ENCODE measurements at places on chromosomes 12 and 14.

DNA sequence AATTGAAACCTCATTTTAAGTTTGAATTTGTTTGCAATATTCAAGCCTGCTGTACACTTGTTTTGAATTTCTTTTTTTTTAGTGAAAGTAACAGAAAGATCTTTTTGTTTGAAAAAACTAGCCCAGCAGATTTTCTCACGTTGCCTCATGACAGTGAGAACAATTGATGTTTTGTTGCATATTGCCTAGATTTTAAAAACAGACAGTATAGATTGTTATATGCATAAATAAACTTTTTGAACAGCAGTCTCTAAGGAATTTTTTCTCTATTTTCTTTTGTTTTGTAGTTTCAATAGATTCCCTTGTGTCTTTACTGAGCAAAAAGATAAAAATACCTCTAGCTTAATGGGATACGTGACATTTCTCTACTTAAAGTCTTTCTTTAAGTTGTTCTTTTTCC, 15.4 kb downstream of the OR6C6 start:
- DNase-seq = no peak

- DNase-seq = no peak
Measured at GRCh38 chr12:105523164-105524057, 192.9 kb downstream of the C12orf75 start.

- DNase-seq = no peak
Measured at GRCh38 chr12:89468017-89468416, 56.6 kb downstream of the GALNT4 start.

DNA sequence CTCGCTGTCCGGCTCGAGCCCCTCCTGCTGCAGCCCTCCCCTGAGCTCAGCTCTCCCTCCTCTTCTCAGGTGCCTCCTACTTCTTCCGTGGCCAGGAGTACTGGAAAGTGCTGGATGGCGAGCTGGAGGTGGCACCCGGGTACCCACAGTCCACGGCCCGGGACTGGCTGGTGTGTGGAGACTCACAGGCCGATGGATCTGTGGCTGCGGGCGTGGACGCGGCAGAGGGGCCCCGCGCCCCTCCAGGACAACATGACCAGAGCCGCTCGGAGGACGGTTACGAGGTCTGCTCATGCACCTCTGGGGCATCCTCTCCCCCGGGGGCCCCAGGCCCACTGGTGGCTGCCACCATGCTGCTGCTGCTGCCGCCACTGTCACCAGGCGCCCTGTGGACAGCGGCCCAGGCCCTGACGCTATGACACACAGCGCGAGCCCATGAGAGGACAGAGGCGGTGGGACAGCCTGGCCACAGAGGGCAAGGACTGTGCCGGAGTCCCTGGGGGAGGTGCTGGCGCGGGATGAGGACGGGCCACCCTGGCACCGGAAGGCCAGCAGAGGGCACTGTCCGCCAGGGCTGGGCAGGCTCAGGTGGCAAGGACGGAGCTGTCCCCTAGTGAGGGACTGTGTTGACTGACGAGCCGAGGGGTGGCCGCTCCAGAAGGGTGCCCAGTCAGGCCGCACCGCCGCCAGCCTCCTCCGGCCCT, 22.8 kb downstream of the MMP17 start:
- peak; percentile 72 for DNase-seq

- DNase-seq = no peak
Measured at GRCh38 chr14:97824218-97824617, 1027.0 kb downstream of the VRK1 start.

- no peak for DNase-seq
Measured at GRCh38 chr14:68881396-68881795, 88.5 kb upstream of the ZFP36L1 start.

DNA sequence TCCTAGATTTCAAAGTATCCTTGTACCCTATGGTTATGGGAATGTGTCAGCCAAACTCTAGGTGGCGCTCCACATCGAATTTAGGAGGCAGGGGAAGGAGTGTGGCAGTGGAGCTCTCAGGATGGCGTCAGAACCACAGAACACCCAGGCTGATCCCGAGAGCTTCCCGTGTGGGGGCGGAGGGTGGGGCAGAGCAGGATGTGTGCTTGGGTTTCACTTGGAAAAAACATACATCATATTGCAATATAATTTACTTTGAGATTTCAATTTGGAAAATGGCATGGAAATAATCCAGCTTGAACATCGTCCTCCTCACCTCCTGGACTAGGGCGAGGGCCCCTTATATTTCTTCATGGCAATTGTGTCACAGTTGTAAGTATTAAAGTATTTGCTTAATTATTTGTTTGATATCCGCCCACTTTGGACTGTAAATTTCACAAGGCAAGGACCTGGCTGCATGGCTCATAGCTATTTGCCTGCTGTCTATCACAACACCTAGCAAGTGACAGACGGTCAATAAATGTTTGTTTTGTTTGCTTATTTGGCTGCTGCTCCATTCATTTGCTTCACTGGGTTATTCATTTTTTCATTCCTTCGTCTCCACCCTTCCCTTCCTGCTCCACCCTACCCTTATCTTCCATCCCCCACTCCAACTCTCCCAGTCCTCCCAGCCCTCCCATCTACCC, 221.5 kb upstream of the HMGA2 start:
- peak; percentile 85 for DNase-seq

DNA sequence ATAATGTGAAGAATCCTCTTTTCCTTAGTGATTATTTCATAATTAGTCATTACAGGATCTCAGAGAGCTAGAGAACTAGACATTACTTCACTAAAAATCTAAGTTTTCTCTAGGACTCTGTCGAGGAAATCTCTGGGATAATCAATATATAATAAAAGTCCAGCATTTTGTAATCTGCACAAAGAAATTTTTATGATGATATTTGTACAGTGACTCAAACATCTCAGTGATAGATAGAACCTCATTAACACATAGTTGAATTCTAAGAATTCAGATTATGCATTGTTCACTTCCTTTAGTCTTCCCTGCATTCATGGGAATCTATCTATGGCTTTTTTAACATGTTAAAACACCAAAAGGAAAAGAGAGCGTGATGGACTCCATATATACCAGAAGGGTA, 11.0 kb downstream of the ITPR2 start:
- no peak for DNase-seq

- DNase-seq = peak; percentile 8
Measured at GRCh38 chr14:43503508-43503907, 1003.6 kb downstream of the FSCB start.

GRCh38 chr12:77577791-77578190, 252.9 kb upstream of the NAV3 start:
- DNase-seq = no peak

DNA sequence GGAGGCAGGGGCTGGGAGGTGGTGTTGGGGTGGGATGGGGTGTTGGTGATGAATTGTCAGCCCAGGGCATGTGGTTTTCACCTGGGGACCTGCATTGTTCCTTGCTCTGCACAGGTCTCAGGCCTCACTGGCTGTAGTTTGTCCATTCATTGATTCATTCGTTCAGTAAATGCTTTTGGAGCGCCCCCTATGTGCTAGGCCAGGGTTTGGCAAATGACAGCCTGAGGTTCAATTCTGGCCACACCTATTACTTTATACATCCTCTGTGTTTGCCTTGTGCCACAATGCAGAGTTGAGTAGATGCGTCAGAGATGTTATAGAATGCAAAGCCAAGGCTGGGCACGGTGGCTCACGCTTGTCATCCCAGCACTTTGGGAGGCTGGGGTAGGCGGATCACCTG, 4.7 kb downstream of the ADCK1 start:
- no peak for DNase-seq

DNA sequence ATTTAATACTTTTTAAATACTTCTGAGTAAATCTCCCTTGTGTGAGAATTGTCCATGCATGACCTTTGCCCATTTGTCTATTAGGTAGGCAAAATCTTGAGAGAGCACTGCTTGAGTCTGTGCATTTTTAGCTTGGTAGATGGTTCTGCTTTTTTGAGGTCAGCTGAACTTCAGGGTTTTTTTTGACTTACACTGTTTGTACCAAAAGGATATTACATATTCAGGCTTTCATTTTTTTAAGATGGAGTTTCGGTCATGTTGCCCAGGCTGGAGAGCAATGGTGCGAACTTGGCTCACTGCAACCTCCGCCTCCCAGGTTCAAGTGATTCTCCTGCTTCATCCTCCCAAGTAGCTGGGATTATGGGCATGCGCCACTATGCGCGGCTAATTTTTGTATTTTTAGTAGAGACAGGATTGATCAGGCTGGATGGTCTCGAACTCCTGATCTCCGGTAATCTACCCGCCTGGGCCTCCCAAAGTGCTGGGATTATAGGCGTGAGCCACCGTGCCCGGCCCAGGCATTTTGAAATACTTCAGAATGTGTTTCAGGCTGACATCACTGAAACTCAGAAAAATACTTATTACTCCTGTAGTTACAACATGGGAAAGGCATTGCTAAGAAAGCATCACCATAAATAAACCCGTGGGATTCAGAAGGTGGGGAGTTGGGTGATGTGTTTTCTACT, 11.1 kb downstream of the RASSF3 start:
- DNase-seq = no peak

GRCh38 chr14:30016002-30016401, 88.4 kb upstream of the PRKD1 start:
- no peak for DNase-seq

DNA sequence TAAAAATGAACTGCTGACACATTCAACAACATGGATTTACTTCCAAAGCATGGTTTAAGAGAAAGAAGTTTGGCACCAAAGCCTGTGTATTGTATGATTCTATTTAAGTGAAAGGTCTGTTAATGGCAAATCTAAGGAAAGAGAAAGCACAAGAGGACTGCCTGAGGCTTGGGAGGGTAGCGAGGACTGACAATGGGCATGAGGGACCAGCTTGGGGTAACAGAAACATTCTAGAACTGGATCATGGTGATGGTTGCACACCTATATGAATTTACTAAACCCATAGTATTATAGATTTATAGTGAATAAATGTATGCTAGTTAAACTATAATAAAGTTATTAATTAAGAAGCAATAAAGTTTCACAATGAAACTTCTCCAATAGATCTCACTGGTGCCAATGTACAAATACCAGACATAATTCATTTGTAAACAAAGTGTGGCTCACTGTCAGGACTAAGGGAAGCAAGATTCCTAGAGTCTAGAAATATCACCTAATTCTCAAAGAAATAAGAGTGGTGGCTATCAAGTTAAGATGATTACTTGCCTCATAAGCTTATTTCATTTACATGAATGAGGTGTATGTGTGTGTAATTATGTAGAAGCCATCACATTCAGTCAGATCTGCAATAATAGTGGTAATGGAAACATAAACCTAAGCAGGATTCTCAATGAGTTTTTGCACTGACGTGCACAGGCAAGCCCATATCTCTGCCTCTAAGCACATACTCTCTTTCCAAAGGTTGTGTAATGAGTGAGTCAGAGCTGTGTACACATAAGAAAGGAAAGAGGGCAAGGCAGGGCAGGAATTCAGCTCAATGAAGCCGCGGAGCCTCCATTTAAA, 353.4 kb downstream of the KCNH5 start:
- peak; percentile 40 for DNase-seq

GRCh38 chr14:69153873-69154270, 953 bp upstream of the DCAF5 start:
- peak; percentile 22 for DNase-seq

- no peak for DNase-seq
Measured at GRCh38 chr14:74843653-74844052, 32.3 kb downstream of the PROX2 start.
